Renal pelvis (tissue), 12 donors: ENCODE measurements at places on chromosomes 6 and 20. TPM values are rescaled to one million over a fixed set of nuclear protein-coding genes. Genes with fewer than 3 reads are reported as not detected.

The IER3 gene
- polyA plus RNA-seq: 21.2 TPM

The DNAAF9 gene
- 24.9 TPM for polyA plus RNA-seq

The NKAIN4 gene
- 41.1 TPM for polyA plus RNA-seq

The SLC4A11 gene
- 3.6 TPM for polyA plus RNA-seq

- no peak for DNase-seq
These were observed 164.4 kb upstream of the TAB2 start for GRCh38 chr6:149153100-149153499.

- no peak for DNase-seq
These were observed 4.0 kb upstream of the MCUR1 start for GRCh38 chr6:13818341-13818740.

DNA sequence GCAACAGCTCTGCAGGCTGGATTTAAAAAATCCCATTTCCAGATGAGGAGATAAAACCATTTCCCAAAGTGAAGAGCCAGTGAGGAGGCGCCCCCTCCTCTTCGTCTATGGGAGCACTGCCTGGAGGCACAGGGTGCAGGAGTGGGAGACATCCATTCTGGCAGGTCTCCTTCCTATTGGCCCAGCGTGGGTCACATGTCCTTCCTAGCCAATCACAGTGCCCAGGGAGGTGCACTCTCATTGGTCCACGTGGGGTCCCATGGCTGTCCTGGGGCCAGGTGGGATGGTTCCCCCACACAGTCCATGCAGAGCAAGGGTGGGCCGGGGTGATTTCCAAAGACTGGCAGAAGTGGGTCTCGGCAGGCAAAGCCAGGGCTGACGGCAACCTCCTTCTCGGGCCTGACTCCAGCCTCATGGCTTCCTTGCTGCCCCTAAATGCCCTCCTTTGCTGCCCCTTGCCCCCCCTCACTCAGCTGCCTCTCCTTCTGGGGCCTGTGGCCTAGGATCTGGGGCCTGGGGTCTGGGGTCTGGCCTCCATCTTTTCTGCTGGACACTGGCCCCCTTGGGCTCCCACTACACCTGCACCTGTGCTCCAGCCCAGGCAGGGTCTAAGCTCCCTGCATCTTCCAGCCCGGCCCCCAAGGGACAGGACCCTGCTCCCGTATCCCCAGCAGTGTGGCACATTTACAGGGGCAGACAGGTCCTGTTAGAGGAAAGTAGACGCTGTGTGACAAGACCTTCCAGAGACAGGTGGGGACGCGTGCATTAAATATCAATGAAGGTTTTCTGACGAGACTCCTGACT is 231.7 kb downstream of the TAF4 start:
- DNase-seq: no peak

DNA sequence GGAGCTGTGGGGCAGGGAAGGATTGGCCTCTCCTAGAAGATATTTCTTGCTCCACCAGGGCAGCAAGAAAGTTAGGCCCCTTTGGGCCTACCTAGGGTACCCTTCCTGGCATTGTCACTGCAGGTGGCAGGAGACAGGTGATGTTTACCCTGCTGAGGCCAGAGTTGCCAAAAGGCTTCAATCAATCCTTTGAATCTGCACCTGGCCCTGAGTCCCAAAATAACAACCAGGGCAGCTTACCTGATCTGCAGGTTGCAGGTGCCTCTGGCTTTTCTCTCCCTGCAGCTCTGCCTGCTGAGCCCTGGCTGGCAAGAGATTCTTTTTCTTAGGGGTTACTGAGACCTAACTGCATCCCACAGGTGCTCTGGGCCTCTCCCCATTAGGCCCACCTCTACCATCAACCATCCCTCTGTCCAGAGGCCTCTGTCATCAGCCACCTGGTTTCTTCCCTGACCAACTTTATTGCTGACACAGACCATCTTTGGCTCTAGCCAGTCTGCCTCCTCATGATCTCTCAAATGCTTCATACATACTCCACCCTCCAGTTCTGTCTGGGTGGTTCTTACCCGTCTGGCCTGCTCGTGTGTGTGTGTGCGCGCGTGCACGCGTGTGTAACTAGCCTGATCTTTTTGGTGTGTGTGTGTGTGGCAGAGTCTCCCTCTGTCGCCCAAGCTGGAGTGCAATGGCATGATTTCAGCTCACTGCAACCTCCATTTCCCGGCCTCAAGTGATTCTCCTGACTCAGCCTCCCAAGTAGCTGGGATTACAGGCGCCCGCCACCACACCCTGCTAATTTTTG is 13.7 kb downstream of the BCL2L1 start:
- DNase-seq: no peak

GRCh38 chr6:31610968-31611367 is 4.1 kb upstream of the AIF1 start:
- no peak for DNase-seq

DNA sequence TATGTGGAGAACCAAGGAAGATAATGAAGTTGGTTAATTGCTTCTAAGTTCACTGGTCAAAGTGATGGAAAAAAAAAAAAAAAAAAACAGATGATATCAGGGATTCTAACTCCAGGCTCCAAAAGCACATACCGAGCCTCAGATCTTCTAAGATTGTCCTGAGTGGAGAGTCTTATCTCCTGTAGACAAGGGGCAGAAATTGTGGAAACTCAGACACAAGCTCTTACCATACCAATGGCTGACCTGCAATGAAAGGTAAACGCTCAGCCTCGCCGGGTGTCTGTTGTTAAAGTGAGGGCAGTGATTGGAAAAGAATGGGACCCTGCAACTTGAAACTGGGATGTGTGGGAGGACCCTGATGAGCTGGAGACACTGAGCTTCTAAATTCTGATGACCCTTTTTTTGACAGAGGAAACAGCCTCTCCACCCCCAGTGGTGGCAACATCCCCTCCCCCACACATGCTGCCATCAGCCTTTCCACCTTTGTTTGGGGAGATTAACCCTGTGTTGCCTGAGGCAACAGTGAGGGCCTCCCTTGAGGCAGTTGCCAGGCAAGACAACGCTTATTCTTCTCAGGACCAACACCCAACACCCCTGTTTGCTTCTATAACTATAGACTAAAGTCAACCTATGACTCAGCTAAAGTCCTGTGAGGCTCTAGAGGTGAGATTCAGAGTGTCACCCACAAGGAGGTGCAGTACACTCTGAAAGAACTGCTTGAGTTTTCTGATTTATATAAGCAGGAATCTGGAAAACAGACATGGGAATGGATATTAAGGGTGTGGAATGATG is 154.0 kb downstream of the THBS2 start:
- DNase-seq: no peak

- no peak for DNase-seq
These were observed 180.9 kb upstream of the SPTLC3 start for GRCh38 chr20:12827816-12828385.

- DNase-seq: no peak
These were observed 58.9 kb downstream of the RREB1 start for GRCh38 chr6:7166410-7167293.

DNA sequence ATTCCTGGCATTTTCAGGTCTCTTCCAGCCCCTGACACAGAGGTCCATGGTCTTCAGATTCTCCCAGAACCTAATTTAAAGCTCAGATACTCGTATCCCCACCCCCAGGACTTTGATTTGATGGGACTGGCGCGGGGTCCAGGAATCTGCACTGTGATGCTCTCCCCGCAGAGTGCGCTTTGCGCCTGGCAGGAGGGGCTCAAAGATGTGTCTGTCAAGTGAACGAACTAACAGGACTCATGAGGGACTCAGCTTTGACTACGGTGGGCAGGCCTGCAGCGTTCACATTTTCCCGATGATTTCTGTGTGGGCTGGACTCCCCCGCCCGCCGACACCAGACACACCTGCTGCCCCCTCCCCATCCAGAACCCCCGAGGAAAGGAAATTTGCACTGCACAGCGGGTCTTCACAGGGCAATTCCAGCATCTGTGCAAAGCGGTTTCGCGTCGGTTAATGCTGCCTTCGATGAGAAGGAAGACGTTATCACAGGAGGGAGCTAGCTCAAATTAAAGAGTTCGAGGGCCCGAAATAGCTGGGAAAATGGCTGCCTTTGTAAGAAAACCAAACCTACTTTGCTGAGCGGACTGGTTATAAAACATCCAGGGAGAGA is 90.2 kb downstream of the ZDHHC14 start:
- no peak for DNase-seq

DNA sequence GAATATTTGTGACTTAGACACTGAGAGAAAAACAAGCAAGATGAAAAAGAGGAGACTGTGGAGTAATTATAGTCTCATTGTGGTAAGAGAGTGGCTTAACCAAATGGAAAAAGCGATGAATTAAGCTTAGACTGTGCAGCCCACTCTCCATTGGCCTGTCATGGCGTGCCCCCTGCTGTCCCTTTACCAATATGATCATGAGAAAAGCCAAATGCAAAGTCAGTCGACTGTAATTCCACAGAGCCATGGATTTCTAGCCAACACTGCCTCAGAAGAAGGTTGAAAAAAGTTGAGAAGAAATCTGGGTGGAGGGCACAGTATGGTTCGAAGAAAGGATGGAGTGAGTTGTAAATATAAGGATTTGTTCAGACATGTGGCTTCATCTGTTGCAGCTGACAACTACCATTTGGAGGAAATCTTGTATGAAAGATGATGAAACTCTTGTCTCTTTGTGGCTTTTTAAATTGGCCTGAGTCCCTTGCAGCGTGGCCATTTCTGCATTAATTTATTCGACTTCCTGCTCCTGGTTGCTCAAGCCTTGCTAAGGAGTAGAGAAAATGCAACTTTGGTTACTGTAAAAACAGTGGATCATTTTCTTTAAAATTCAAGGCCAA is 251.4 kb downstream of the DOK5 start:
- no peak for DNase-seq
